ENCODE measurements at places on chromosomes 11 and 22. TPM values are rescaled to one million over a fixed set of nuclear protein-coding genes. Genes with fewer than 3 reads are reported as not detected.

HTR3A gene
- not detected for total RNA-seq

OR6A2 gene
- total RNA-seq = 0.12 TPM

ZNF74 gene
- 9.2 TPM for total RNA-seq

APOL6 gene
- total RNA-seq = 105 TPM

ART1 gene
- total RNA-seq = not detected

OR52B6 gene
- not detected for total RNA-seq

TESMIN gene
- 2.5 TPM for total RNA-seq

ANO1 gene
- not detected for total RNA-seq

SEPTIN5 gene
- 0.71 TPM for total RNA-seq

PPP1R14B gene
- 111 TPM for total RNA-seq

SCO2 gene
- 9.5 TPM for total RNA-seq

PHOX2A gene
- total RNA-seq = not detected

RBM4B gene
- 15.4 TPM for total RNA-seq

TNNT3 gene
- total RNA-seq = 6.1 TPM

TMEM126A gene
- total RNA-seq = 40.1 TPM

TPST2 gene
- total RNA-seq = 82.1 TPM

MB gene
- total RNA-seq = 0.80 TPM

FRMD8 gene
- total RNA-seq = 61.6 TPM

MAP6 gene
- total RNA-seq = 8.4 TPM

GRIA4 gene
- not detected for total RNA-seq

PRG3 gene
- not detected for total RNA-seq

GNG3 gene
- not detected for total RNA-seq

JHY gene
- 2.9 TPM for total RNA-seq

WNT11 gene
- 0.71 TPM for total RNA-seq

Data from T-helper 1 cell treated with Interleukin-12 subunit alpha and Interleukin-12 subunit beta and Interleukin-4 antibody, amounts not matched to agents 30 ng/mL and 1 ng/mL, for 36 hours (primary cell).